ENCODE measurements at places on chromosomes 6 and 20.
A peak's percentile ranks its signal among the peaks of the same experiment; 100 is the strongest.

- no peak overlapping the region for H3K4me3 ChIP-seq
- peaks cover 33% of the 10 kb centered on the region for H3K27me3 ChIP-seq
- DNase-seq, result no peak
- H3K4me1 ChIP-seq, result peaks cover 23% of the 10 kb centered on the region
- H3K27ac ChIP-seq, result no peak overlapping the region
- no peaks in the 10 kb centered on the region for H3K36me3 ChIP-seq
Measured at GRCh38 chr20:31608251-31608945, 3.3 kb downstream of the ID1 start.

- H3K27me3 ChIP-seq, result peaks cover 9% of the 10 kb centered on the region
- peaks cover 10% of the 10 kb centered on the region for H3K4me1 ChIP-seq
- no peak overlapping the region for H3K27ac ChIP-seq
- DNase-seq, result no peak
- H3K4me3 ChIP-seq, result no peak overlapping the region
- H3K36me3 ChIP-seq, result peaks cover 2% of the 10 kb centered on the region
Measured at GRCh38 chr6:16841241-16841640, 80.0 kb upstream of the ATXN1 start.

GRCh38 chr6:167703781-167704180 lies 122.9 kb upstream of the AFDN start:
- peaks cover 50% of the 10 kb centered on the region for H3K27me3 ChIP-seq
- H3K4me3 ChIP-seq, result no peak overlapping the region
- H3K27ac ChIP-seq, result no peak overlapping the region
- H3K36me3 ChIP-seq, result no peaks in the 10 kb centered on the region

GRCh38 chr6:35247642-35248231 lies 11.8 kb upstream of the ZNF76 start:
- peak overlapping the region; percentile 35 for H3K27ac ChIP-seq
- H3K36me3 ChIP-seq, result peaks cover 3% of the 10 kb centered on the region
- DNase-seq, result no peak
- no peaks in the 10 kb centered on the region for H3K27me3 ChIP-seq
- peaks cover 27% of the 10 kb centered on the region for H3K4me1 ChIP-seq

GRCh38 chr6:20924911-20925543 lies 390.8 kb downstream of the CDKAL1 start:
- no peak overlapping the region for H3K4me3 ChIP-seq
- H3K4me1 ChIP-seq, result no peaks in the 10 kb centered on the region
- H3K27ac ChIP-seq, result no peak overlapping the region
- no peaks in the 10 kb centered on the region for H3K27me3 ChIP-seq
- no peak for DNase-seq

GRCh38 chr6:31157513-31158139 lies at the start of gene CCHCR1:
TSS of gene CCHCR1 (minus strand) at chr6:31157802. CDS start at chr6:31157600, 202 bp downstream.
- peaks cover 7% of the 10 kb centered on the region for H3K36me3 ChIP-seq
- peak within 1 kb of the TSS; percentile 83 for H3K27ac ChIP-seq
- no peaks in the 10 kb centered on the region for H3K27me3 ChIP-seq
- peaks cover 17% of the 10 kb centered on the region for H3K4me1 ChIP-seq
- no peak for DNase-seq
- peak within 1 kb of the TSS; percentile 98 for H3K4me3 ChIP-seq

- no peak overlapping the region for H3K27ac ChIP-seq
- no peak for DNase-seq
- H3K4me3 ChIP-seq, result no peak overlapping the region
- H3K27me3 ChIP-seq, result peaks cover 11% of the 10 kb centered on the region
- H3K36me3 ChIP-seq, result no peaks in the 10 kb centered on the region
- peaks cover 3% of the 10 kb centered on the region for H3K4me1 ChIP-seq
Measured at GRCh38 chr6:21626756-21627155, 33.2 kb downstream of the SOX4 start.

GRCh38 chr6:87558446-87558845 lies 31.3 kb downstream of the RARS2 start:
- H3K36me3 ChIP-seq, result peaks cover 10% of the 10 kb centered on the region
- H3K27me3 ChIP-seq, result no peaks in the 10 kb centered on the region
- no peak for DNase-seq
- H3K4me3 ChIP-seq, result no peak overlapping the region
- H3K27ac ChIP-seq, result no peak overlapping the region

DNA sequence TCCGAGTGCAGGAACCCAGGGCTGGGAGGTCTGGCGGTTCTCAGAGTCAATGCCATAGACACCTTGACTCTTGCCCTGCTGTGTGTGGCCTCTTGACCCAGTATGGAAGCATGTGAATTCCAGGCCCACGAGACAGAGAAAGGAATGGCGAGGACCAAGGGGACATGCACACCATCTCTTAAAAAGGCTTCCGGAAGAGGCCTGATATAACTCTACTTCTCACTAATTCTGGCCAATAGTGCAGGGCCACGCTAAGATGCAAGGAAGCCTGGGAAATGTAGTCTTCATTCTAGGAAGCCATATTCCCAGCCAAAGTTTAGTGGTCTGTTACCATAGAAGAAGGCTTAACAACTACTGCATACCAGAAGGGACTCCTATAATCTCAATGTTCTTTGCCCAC lies 177.0 kb upstream of the KCNG1 start:
- DNase-seq, result no peak
- no peaks in the 10 kb centered on the region for H3K36me3 ChIP-seq
- H3K27ac ChIP-seq, result peak overlapping the region; percentile 8
- no peak overlapping the region for H3K4me3 ChIP-seq

- no peak for DNase-seq
- H3K4me3 ChIP-seq, result no peak overlapping the region
- H3K27me3 ChIP-seq, result no peaks in the 10 kb centered on the region
- peaks cover 4% of the 10 kb centered on the region for H3K4me1 ChIP-seq
- peak overlapping the region; percentile 49 for H3K27ac ChIP-seq
Measured at GRCh38 chr6:154329350-154330170, 27.0 kb downstream of the IPCEF1 start.

GRCh38 chr6:1378065-1379016 lies 11.0 kb upstream of the FOXF2 start:
- H3K4me1 ChIP-seq, result peaks cover 23% of the 10 kb centered on the region
- H3K27ac ChIP-seq, result no peak overlapping the region
- peak overlapping the region; percentile 82 for H3K4me3 ChIP-seq
- peaks cover 2% of the 10 kb centered on the region for H3K36me3 ChIP-seq
- DNase-seq, result no peak
- H3K27me3 ChIP-seq, result peaks cover 64% of the 10 kb centered on the region

DNA sequence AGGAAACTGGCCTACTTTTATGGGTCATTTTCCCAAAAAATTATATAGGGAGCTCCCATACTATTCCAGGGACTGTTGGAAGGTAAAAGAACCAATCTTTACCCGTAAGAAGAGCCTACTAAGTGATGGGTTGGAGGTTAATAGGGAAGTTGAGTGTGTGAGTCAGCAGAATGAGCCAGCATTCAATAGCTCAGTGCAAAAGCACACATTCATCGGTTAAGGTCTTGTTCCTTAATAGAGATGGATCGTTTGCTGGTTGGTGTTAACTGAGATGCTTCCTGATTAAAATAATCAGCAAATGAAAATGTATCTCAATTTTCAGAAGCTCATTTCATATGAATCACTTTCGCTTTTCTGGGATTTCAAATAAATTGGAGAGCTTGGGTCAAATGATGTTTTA lies 115.3 kb upstream of the MRPS10 start:
- no peaks in the 10 kb centered on the region for H3K36me3 ChIP-seq
- peaks cover 26% of the 10 kb centered on the region for H3K4me1 ChIP-seq
- no peak for DNase-seq
- H3K27ac ChIP-seq, result no peak overlapping the region
- no peaks in the 10 kb centered on the region for H3K27me3 ChIP-seq

GRCh38 chr6:130849594-130849993 lies 22.4 kb downstream of the SMLR1 start:
- DNase-seq, result no peak
- H3K27me3 ChIP-seq, result no peaks in the 10 kb centered on the region
- H3K27ac ChIP-seq, result no peak overlapping the region

All from T-helper 17 cell (primary cell).